H54 (cell line): ENCODE measurements at places on chromosomes 6 and 20.

GRCh38 chr6:125932451-125932795, 24.1 kb upstream of the HINT3 start:
- no peak for DNase-seq

DNA sequence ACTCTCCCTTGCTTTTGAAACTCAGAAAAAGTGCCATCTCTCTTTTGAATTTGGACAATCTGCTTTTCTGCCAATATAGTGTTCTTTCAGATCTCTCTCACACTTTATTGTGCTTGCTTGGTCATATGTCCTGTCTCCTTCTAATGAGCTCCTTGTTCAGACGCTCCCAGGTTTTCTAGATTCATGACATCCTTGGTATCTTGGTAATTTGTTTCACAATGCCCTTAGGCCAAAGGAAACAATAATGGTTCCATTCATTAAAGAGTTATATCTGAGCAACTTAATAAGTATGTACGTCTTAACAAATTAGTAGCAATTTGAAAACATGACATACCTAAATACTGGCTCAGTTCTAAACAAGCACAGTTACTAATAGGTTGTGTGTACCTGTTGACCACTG, 293.4 kb upstream of the SPTLC3 start:
- DNase-seq: no peak

DNA sequence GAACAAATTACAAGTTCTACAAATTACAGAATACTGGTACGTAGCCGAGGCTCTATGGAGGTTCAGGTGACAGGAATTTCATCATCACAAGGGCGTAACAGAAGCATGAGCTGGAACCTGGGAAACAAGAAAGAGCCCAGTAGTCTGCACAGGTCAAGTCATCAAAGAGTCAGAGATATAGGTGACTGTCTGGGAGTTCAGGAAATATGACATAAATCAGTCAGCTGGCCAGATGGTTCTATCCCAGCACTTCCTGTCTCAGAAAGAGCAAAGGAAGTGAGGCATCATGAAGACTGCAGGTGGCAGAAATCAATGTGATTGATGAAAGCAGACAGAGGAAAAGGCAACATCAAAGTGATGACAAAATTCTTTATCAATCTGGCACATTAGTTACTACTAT, 23.3 kb downstream of the MYCT1 start:
- no peak for DNase-seq

GRCh38 chr20:43563429-43563828, 4.6 kb downstream of the SGK2 start:
- no peak for DNase-seq
